ENCODE measurements at places on chromosomes 6 and 20.

GRCh38 chr6:16257999-16258708 is 19.8 kb downstream of the GMPR start:
- no peak for DNase-seq

- DNase-seq, result no peak
Observed at GRCh38 chr6:44537306-44538049, 150.0 kb downstream of the CDC5L start.

GRCh38 chr20:41501376-41501775 is 116.8 kb downstream of the CHD6 start:
- DNase-seq, result no peak

DNA sequence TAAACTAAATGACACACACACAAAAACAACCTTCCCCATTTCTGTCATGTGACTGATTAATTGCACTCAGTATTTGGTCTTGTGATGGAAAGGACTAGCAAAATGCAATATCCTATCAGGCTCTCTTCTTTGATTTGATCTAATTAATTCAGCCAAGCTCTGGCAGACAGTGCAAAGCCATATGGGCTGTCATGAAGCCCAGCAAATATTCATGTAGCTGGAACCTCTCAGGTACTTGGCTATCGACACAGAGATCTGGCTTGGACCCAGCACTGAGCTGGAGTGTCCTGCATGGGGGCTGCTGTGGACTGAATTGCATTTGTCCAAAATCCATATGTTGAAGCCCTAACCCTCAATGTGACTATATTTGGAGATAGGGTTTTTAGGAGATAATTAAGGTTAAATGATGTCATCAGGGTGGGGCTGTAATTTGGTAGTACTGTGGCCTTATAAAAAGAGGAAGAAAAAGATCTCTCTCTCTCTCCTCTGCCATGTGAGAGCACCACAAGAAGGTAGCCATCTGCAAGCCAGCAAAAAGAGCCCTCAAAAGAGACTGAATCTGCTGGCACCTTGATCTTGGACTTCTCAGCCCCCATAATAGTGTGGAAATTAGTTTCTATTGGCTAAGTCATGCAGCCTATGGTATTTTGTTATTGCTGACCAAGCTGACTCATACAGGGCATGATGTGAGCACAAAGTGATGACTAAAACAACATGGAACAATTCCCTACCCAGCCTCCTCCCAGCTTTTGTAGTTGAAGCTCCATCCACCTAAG is 77.1 kb downstream of the STMND1 start:
- no peak for DNase-seq

GRCh38 chr6:100809346-100809745 is 71.8 kb downstream of the ASCC3 start:
- DNase-seq, result no peak

DNA sequence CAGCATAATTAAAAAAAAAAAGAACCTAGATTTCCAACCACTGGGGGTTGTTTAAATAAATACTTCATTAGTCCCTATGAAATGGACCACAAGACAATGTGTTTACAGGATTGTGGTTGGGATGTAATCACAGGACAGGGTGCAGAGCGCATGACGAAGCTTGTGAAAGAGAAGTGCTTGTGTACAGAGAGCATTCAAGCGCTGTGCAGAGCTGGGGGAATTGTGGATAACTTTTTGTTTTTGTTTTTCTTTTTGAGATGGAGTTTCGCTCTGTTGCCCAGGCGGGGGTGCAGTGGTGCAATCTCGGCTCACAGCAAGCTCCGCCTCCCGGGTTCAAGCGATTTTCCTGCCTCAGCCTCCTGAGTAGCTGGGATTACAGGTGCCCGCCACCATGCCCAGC is 22.3 kb downstream of the LAMA5 start:
- no peak for DNase-seq

GRCh38 chr6:50939931-50940330 is 121.3 kb downstream of the TFAP2B start:
- no peak for DNase-seq

DNA sequence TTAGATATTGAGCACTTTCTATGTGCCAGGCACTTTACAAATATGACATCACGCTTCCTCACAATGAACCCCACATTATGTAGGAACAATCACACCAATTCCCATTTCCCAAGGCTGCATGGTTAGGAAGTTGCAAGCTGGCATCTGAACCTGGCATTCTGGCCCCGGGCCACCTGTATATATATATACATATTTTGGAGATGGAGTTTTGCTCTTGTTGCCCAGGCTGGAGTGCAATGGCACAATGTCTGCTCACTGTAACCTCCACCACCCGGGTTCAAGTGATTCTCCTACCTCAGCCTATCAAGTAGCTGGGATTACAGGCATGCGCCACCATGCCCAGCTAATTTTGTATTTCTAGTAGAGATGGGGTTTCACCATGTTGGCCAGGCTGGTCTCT is 30.4 kb downstream of the SRC start:
- DNase-seq, result no peak

DNA sequence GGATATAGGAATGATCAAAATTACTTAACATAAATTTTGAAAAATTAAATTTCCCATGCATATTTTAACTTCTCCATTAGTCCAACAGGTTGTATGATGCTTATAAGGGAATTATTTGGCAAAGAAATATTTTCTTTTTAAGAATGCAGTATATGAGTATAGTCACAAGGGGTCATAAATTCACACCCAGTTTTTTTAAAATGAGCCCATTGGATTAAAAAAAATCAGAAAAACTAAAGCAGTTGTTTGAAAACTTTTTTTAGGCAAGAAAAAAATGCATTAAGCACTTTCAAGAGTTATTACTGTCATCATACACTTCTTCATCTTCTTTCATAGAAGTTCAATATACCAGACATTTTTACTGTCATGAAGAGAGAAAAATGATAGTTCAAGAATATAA is 404.2 kb upstream of the FLRT3 start:
- no peak for DNase-seq
